ENCODE measurements at places on chromosomes 4 and X.

DNA sequence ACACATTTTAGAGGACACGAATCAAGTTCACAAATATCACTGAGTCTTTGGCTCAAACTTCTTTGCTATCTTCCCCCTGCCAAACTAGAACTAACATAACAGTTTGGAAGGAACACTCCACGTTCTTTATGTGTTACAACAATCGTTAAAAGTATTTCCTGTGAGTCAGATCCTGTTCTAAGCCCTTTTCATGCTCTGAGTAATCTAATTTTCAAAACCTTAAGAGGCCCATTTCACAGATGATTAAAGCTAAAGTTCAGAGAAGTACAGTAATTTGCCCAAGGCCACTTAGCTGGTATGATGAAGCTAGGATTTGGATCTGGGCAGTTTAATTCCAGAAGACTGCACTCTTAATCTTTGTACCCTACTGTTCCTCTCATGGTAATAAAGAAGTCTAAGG, 854.4 kb upstream of the INTU start:
- no peak for DNase-seq

DNA sequence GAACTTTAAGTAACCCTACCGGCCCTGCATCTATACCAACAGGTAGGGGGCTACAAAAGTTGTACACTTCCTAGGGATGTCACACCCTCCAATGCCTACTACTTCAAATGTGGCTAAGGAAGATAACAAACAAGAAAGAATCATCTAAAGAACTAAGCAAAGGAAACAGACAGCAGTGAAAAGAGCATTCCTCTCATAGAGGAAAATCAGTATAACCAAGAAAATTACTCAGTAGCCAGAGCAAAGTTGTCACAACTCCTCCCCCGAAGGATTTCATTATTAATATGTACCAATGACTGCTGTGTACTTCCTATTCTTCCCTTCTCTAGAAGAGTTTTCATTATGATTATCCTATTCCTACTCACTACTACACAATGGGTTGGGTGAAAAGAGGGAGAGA, 12.6 kb downstream of the ANKRD17 start:
- DNase-seq, result no peak

GRCh38 chrX:38929966-38930421, 128.7 kb downstream of the MID1IP1 start:
- no peak for DNase-seq

DNA sequence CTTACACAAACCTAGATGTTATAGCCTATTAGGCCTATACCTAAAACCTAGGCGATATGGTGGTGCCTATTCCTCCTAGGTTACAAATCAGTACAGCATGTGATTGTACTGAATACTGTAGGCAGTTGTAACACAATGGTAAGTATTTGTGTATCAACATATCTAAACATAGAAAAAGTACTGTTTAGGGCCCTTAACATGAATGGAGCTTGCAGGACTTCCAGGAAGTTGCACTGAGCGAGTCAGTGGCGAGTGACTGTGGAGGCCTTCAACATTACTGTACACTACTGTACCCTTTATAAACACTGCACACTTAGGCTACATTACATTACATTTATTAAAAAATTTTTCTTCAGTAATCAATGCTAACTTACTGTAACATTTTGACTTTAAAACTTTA, 37.8 kb downstream of the WWC2 start:
- DNase-seq, result no peak

- DNase-seq, result no peak
Observed at GRCh38 chrX:66053414-66053813, 13.5 kb upstream of the VSIG4 start.

- no peak for DNase-seq
Observed at GRCh38 chrX:30973784-30974427, 84.9 kb upstream of the TAB3 start.

DNA sequence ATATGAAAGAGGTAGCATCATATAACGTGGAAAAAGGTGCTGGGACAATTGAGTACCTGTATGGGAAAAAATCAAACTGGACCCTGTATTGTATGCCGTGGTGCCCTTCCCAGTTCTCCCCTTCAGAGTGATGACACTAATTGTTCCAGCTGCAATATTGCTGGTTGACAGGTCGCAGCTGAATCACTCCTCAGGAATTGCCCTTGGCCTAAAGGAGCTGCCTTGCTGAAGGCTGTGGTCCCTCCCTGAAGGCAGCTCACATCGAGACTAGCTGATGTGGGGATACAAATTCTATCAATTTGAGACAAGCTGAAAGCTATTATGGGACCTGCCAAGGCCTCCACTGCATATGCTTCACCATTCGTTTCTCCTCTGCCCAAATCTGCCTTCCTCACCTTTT, 39.3 kb upstream of the CXCL8 start:
- DNase-seq, result no peak

DNA sequence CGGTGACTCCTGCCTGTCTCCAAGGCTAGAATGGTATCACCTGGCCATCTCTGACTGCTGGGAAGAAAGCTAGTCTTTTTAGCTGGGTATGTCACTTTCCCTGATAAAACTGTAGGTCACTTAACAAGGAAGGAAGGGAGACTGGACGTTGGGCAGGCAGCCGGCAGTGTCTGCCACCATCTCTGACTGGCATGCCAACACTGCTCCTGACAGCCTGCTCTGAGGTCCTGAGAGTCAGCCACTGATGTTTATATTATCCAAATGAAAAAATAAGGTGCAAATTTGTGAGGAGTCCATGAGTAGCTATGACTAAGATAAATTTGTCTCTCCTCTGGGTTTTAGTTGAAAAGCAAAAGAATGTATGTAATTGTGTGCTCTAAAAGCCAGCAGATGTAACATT, 77.2 kb downstream of the SNX25 start:
- DNase-seq, result no peak

GRCh38 chr4:102692474-102692873, 68.3 kb downstream of the MANBA start:
- DNase-seq, result no peak

DNA sequence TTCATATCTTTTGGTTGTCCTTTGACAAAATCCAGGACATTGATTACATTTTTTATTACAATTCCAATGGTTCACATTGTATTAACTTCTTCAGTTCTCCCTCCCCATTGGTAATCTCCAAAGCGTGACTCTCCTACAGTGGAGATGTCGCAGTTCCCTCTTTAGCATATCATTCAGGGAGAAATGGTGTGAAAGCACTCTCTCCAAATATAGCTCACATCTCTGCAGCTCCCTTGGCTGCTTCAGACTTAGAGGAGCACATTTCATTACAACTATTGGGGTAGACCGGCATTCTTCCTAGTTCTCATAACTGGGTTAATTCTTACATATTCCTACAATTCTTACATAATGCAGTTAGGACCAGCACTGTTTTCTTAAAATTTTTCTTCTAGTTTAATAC, 25.3 kb downstream of the RNF150 start:
- DNase-seq, result no peak

GRCh38 chr4:82623121-82623683, 61.4 kb upstream of the TMEM150C start:
- DNase-seq, result no peak

GRCh38 chr4:115470763-115471162, 357.3 kb upstream of the NDST4 start:
- no peak for DNase-seq

DNA sequence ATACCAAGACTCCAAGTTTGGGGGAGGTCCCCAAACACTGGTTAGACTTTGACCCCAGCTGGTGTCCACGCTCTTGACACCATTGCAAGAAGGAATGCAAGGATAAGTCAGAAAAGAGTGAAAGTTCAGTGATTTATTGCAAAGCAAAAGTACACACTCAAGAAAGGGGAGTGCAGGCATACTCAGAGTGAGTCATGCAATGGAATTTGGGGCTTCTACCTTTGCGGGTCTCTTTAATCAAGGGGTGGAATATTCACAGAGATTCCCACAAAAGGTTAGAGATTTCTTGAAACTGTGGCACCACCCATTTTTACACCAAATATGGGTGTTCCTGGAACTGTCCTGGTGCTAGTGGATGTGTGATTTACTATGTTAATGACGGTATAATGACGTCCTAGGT, 5.2 kb upstream of the SMIM10L2A start:
- DNase-seq, result no peak

- no peak for DNase-seq
Observed at GRCh38 chr4:26779674-26780073, 81.0 kb upstream of the STIM2 start.

DNA sequence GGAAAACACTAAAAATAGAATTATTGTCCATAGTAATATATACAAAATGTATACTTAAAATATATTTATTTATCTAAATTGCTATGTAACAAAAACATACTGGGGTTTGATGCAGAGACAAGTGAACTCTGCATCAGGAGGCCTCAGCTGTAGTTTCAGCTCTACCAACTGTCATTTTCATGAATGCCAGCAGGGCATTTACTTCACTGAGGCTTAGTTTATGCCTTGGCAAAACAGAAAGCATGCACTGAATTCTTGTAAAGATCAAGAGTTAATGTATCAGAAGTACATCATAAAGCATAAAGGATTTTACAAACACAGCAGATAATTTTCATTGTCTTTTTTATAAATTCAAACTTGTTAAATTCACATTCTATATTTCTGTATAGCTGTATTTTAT, 577.0 kb downstream of the C4orf33 start:
- no peak for DNase-seq

GRCh38 chr4:29002151-29002550, 1718.0 kb upstream of the PCDH7 start:
- no peak for DNase-seq

DNA sequence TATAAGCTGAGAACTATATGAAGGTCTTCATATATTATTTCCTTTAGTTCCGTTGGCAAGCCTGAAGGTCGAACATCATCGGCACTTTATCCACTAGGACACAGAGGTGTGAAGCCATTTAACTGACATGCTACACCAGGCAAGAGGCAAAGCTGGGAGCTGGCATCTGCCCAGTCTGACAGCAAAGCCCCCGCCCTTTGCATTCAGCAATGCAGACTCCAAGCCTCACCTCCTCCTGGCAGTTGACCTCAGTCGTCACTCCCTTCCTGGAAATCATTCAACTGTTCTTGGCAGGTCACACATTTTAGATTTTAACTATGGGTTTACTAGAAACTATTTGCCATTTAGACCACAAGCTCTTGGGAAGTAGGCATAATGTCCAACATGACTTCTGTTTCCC, 135.8 kb upstream of the FRG1 start:
- DNase-seq, result no peak

DNA sequence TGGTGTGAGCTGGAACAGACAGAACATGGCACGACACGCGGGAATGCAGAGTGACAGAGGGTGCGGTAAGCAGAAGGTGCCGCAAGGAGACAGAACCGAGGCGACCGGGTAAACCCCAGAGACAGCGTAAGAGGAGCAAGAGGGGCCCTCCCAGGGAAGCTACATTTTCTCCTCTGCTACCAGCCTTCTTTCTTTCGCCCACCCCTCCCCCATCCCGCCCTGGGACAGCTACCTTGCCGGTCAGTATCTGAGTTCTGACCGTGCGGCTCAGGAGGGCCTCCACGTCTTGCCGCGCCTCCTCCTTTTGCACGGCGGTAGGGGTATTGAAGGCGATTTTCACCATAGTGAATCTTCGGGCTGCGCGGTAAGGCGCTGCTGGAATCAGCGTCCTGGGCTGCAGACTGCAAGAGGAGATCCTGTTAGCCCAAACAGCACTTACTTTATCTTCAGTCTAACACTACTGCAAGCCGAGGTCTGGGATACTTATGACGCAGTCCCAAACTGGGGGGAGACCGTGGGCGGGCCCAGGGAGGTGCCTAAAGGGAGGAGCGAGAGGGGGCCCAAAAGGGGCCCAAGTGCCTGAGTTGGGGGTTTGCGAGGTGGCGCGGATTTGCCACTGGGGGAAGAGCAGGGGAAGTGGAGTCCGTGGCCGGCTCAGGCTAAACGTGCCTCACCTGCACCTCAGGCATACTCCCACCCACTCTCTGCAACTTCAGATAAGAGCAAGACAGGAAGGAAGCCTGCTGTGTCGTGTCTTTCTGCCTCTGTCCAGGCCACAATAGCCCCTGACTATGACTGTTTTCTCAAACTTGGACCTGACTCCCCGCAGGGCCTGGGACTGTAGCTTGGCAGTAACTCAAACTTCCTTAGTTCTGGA, at the start of gene ITM2A:
Gene ITM2A (minus strand): TSS at position 462 of the 877 bp plus-strand sequence. CDS start 119 bp downstream, at position 343.
- no peak for DNase-seq

GRCh38 chr4:118076958-118077766, 42.9 kb downstream of the NDST3 start:
- DNase-seq, result no peak

DNA sequence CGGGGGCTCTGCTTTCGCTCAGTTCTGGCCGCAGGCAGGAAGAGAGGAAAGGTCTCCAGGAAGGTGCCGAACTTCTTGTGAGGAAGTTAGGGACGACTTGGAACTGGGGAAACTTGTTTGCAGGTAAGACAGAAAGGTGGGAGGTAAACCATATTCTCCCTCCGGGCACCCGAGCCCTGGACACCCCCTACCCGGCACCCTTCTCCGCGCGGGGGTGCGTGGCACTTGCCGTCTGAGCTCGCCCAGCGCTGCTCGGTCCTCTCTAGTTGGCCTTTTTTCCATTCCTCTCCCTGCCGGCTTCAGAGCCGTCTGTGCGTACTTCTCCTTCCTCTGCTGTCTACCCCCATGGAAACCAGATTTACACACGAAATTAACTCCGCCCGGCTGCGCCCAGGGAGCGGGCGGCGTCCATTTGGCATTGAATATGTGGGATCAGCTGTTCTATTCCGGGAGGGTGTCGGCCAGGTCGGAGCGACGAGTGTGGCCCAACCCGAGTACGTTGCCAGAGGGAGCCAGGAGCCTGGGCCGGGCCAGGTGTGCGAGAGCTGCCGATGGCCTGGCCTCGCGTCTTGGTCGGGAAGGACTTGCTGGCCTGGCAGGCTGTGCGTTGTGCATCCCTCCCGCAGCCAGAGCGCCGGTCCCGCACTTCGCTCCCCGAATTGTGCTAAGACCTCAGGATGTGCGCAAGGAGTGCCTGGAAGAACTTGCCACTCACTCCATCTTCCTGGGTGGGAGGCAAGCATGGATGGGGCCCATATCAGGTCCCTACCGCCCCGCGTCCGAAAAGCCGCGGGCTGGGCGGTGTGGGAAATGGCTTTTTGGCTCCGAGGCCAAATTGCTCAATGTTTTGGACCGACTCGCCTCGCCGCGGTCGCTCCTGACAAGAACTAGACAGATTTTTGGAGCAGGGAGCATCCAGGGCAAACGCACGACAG, 1.7 kb downstream of the PDGFRA start:
- DNase-seq, result no peak

- no peak for DNase-seq
Observed at GRCh38 chr4:81758574-81759264, 287.0 kb upstream of the RASGEF1B start.

- DNase-seq, result no peak
Observed at GRCh38 chrX:49919617-49920016, 2.8 kb upstream of the CLCN5 start.

GRCh38 chr4:16240300-16240699, 14.0 kb upstream of the TAPT1 start:
- no peak for DNase-seq

GRCh38 chr4:169313732-169314131, 43.0 kb upstream of the SH3RF1 start:
- DNase-seq, result no peak

All from NCI-H187 (cell line).